ENCODE measurements at places on chromosomes 4 and X.

GRCh38 chr4:6343939-6344408, 74.3 kb downstream of the WFS1 start:
- DNase-seq, result no peak

DNA sequence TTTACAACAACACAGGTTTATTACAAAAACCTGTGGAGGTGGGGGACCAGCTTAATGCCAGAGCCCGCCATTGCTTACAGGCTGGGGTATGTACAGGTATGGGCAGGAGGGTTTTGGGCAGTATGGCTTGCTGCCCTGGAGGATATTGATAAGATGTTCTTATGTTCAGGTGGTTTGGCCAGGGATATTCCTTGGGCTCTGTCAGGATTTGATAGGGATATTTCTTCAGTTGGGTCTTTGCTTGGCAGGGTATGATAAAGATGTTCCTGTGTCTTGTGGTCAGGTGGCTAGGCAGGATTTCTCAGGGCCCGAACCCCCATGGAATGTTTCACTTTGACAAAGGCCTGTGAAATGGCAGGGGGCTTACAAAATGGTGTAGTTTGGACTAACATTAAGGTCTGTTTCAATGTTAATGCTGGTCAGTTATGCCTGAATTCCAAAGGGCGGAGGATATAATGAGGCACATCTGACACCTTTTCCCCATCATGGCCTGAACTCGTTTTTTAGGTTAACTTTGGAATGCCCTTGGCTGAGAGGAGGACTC, 3.1 kb downstream of the MGST2 start:
- no peak for DNase-seq

GRCh38 chrX:114964374-114964773, 53.0 kb downstream of the IL13RA2 start:
- DNase-seq, result no peak

GRCh38 chrX:34656467-34656841, 631 bp downstream of the TMEM47 start:
- peak; percentile 16 for DNase-seq

DNA sequence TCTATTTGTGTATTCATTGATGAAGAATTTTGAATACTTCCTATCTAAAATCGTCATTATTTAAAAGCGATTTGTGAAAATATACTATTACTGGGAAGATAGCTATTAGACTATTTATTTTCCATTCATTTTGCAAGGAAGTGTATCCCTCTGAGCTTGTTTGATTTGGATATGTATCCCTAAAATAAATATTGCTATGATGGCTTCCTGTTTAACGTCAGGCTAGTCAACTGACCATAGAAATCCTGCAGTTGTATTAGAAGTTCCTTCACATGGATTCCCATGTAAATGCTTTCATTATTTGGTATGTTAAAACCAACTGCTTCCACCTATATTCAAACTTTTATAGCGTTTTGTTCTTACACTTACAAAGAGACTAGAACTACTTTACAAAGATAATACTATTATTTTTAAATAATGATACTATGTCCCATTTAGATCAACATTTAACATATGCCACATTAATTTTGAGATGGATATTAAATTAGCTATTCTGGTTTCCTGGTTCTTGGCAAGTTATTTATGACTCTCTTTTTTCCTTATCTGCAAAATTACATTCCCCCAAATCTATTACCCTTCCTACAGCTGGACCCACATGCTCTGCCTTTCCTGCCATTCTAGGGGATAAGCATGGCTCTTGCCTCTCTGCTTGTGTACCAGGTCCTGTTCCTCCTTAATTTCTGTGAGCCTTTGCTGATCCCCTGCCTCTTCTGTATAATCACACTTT, 26.7 kb upstream of the PDE5A start:
- DNase-seq, result no peak

DNA sequence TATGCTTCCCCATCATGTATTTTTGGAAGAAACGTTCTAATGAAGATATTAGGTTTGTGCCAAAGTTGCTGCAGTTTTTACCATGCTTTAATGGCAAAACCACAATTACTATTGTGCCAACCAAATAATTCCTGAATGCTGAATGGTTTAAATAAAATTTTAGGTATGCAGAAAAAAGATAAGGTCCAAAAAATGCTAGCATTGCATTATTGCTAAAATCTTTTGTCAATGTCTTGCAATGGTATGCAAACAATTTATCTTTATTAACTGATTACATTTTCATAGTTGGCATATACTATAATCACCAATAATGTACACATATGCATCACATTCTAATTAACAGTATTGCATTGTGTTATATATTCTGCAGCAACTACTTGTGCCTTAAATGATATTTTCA, 1657.4 kb upstream of the IGFBP7 start:
- no peak for DNase-seq

DNA sequence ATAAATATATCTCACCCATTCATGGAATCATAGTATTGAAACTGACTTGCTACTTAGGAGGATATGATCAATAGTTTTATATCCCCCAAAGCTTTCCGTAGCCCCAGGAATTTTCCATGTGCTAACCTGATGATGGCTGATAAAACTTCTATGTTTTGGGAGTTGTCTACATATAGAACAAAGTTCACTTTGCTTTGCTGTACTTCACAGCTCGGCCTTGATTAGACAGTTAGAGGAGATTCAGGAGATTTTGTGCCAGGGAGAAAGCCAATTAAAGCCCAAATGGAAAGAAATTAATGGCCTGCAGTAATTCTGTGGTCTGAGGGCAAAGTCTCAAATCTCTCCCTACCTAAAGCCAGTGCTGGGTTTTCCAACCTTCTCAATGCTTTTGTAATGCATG, 114.9 kb upstream of the SLC34A2 start:
- no peak for DNase-seq

GRCh38 chrX:118528071-118528737, 32.6 kb downstream of the DOCK11 start:
- no peak for DNase-seq

DNA sequence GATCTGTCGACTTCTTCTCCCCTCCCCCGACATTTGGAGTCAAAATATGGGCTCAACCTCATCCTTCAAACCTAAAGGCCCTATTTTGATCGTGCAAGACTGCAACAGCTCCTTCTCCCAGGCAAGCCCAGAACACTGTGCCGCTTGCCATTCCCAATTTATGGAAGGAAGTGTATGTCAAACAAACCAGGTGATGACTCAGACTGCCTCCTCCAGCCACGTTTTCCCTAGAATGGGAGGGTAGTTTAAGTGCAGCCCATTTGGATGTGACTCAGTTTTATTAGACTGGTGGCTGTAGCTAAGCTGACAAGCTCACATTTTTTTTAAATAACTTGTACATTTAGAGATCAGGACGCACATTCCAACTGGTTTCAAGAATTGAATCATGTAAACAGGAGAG, 570.4 kb upstream of the DIPK2B start:
- DNase-seq, result no peak

- no peak for DNase-seq
Observed at GRCh38 chr4:14602206-14602605, 400.1 kb upstream of the CPEB2 start.

GRCh38 chr4:2596611-2597010, 60.2 kb downstream of the FAM193A start:
- no peak for DNase-seq

- DNase-seq, result peak; percentile 47
Observed at GRCh38 chrX:352181-352580, 33.6 kb upstream of the GTPBP6 start.

DNA sequence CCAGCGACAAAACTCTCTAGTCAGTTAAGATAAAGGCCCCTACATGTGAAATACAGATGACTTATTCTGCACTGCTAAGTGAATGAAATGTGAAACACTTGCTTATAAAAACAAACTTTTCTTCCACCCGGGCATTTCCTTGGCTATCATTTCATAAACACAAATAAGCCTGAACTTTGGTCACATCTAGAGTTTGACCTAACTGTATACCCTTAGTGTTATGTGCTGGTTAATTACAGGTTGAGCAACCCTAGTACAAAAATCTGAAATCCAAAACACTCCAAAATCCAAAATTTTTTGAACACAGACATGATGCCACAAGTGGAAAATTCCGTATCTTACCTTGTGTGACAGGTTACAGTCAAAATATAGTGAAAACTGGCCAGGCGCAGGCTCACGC, 45.9 kb downstream of the SAT1 start:
- DNase-seq, result no peak

GRCh38 chrX:18596096-18596495, 75.8 kb downstream of the RS1 start:
- DNase-seq, result no peak

- DNase-seq, result no peak
Observed at GRCh38 chr4:76562836-76563453, 127.9 kb downstream of the SHROOM3 start.

- no peak for DNase-seq
Observed at GRCh38 chrX:50996930-50997329, 86.4 kb downstream of the BMP15 start.

DNA sequence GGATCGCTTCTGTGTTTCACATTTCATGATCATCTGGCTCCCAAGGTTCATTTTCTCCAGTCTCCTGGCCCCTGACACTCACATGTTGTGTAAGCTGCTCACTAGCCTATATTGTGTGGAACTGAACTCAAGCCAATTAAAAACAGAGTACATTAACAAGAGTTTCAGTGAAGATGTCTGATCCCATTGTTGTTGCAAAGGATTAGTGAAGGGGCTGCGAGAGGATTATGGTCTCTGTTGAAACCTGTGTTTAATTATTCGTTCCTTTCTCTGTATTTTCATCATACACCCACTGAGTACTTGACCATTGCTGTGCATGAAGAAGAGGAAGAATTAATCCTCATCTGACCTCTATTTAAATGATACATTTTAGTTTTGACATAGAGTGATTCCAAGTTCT, 54.7 kb downstream of the AFF2 start:
- DNase-seq, result no peak

DNA sequence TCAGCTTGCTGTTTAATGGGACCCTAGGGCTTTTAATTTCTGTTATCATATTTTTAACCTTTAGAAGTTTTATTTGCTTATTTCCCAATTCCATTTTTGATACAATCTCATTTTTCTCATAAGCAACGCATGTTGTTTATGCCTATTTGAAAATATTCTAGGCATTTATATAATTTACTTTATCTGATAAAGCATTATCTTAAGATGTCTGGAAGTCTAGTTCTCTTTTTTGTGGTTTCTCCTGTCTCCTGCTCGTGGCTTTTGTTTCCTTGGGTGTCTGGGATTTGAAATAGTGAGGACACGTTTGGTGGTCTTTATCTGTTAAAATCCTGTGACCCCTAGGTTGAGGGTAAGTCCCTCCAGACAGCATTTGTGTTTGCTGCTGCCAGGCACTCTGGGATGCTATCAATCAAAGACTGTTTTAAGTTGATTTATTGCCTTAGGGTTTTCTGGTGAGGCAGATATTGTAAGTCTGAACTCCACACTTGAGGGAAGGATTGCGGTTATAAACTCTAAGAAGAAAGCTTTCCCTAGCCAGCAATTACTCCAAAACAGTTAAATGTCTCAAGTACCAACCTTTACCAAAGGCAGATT, 208.0 kb downstream of the PRDM5 start:
- DNase-seq, result no peak

GRCh38 chr4:4217113-4217512, 9.6 kb downstream of the OTOP1 start:
- no peak for DNase-seq
